Foreskin melanocyte (primary cell): ENCODE measurements at places on chromosomes 7 and 10.

GRCh38 chr7:107386548-107387102 is 83.2 kb upstream of the GPR22 start:
- DNase-seq, result no peak

DNA sequence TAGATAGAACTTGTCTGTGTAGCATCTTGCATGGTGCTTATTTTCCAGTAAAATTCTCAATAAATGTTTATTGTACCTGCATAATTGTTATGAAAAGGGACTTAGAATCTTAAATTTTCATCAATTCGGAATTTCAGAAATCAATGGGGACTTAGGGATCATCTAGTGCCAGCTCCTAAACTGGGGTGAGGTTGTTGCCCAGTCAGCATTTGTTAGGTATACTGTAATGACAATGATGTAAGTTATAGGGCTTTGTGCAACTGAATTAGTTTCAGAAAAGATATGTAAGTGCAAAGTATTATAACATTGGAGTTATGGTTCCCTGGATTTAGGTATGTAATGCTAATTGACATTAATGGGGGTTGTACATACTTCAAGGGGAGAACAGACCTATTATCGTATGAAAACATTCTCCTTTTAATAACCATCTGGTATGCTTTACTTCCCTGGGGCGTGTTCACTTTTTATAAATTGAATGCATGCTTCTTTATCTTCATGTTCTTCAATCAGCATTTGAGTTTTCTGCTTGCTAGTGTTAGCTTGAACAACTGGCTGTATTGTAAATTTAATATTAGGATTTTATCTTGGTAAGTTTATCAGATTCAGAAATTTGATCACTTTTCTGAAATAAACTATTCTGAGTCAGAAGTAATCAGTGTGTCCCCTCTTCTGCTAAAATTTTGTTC is 270.3 kb downstream of the BBS9 start:
- no peak for DNase-seq

- peak; percentile 36 for DNase-seq
These were observed 64.9 kb downstream of the USP6NL start for GRCh38 chr10:11546581-11546980.

DNA sequence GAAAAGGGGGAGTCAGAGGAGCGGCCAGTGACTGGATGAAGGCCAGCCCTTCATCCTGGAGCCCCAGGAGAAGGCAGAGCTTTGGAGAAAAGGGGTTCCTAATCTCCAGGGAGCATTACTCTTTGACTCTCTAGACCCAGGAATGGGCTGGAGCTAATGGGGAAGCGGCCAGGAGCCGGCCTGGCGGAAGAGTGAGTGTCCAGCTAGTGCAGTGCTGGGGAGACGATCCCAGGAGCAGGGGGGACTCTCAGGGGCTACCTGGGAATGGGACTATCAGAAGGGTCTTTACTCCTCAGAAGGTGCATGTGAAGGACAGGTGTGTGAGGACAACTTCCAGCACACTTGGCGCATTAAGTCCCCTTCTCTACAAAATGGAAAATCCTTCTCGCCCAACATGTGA is 2.4 kb upstream of the PAX2 start:
- DNase-seq, result no peak

- no peak for DNase-seq
These were observed 44.6 kb upstream of the BICC1 start for GRCh38 chr10:58467931-58468635.

DNA sequence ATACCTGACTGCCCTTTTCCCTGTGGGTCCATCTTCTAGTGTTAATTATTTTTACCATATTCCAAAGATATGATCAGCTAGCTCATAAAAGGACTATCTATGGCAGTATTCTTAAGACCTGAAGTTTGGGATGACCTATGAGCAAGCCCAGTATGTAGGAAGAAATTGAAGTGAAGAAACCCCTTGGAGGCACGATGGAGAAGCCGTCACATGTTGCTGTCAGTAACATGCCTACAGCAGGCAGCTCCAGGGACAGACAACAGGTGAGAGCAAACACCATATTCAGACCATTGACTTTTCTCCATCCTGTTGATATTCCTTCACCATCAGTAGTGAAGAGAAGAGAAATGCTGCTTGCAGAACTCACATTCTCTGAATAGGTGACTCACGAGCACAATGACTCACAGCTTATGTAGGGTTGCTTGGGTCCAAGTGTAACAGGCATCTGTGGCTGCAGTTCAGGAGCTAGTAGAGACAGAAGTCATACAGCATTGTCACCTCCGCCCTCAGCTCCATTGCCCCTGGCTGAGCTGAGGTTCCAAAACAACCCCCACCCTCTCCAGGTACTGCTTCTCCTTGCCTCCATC is 8.4 kb upstream of the LYZL2 start:
- peak; percentile 6 for DNase-seq

- DNase-seq, result no peak
These were observed 31.9 kb downstream of the LRRC18 start for GRCh38 chr10:48907730-48908129.

DNA sequence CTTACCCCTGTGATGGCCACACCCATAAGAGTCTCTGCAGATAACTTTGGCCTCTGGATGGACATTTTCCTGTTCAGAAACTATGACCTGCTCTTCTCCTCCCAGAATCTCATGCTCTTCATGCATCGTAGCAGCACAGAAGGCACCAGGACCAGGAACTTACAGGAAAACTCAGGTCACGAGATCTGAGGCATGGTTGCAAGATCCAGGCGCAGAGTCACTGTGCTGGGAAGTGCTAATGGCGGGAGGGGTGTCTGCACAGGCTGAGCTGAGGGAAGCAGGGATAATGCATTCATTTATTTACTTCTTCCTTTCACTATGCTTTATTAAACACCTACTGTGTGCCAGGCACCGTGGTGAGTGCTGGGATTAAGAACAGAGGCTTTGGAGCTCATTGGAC is 48.2 kb upstream of the LOXL4 start:
- DNase-seq, result no peak

- DNase-seq, result peak; percentile 89
These were observed 74.5 kb downstream of the DNAJC1 start for GRCh38 chr10:21929070-21929469.

GRCh38 chr10:88091490-88092061 is 228.2 kb downstream of the PTEN start:
- no peak for DNase-seq
